CD4-positive, CD25-positive, alpha-beta regulatory T cell (primary cell): ENCODE measurements at places on chromosomes 11 and 22.

DNA sequence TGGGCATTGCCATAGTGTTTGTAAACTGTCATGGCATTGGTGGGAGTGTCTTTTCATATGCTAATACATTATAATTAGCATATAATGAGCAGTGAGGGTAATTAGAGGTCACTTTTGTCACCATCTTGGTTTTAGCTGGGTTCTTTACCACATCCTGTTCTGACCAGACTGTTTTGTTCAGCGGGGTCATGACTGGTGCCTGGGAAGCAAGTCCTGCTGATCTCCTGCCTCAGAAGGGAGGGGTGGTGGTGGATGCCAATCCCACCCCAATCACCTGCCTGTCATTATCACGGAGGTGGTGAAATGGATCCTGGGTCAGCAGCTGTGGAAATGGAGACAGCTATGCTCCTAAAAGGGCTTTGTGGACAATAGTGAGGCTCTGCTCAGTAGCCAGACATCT lies 31.2 kb downstream of the IL18 start:
- no peak for DNase-seq

- no peak for DNase-seq
Measured at GRCh38 chr11:119706887-119707286, 22.1 kb downstream of the NECTIN1 start.

GRCh38 chr11:119093942-119094815 lies 7.5 kb downstream of the DPAGT1 start:
- peak; percentile 31 for DNase-seq

DNA sequence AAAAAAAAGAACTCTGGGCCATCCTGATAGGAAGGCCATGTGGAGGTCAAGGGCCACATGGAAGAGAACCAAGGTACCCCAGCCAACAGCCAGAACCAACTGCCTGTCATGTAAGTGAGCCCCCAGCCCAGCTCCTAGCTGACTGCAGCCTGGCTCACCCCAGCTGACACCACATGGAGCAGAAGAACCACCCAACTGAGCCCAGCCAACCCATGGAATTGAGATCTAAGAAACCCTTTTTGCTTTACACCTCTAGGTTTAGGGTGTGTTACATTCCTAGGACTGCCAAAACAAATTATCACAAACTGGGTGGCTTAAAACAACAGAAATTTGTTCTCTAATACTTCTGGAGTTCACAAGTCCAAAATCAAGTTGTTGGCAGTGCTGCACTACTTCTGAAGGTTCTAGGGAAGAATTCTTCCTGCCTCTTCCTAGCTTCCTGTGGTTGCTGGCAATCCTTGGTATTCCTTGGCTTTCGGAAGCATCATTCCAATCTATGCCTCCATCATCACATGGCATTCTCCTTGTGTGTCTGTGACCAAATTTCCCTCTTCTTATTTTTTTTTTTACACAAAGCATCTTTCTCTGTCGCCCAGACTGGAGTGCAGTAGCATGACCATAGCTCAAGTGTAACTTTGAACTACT lies 4.4 kb downstream of the C11orf86 start:
- DNase-seq, result no peak

DNA sequence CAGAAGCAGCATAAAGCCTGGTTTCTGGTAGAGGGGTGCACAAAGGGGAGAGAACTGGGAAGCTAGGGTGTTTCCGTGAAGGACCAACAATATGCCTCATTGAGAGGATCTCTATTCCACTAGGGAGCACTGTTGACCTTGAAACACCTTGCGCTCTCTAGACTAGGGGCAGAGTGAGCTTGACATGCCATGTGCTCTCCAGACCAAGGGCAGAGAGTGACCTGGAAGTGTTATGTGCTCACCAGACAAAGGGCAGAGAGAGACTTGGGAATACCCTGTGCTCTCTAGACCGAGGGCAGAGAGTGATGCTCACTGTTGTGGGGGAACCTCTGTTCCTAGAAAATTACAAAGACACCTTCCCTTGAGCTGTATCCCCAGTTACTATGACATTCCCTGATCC lies 15.2 kb upstream of the EI24 start:
- DNase-seq, result no peak
